Body of pancreas (tissue), 4 donors: ENCODE measurements at places on chromosomes 16 and 17. TPM values are rescaled to one million over a fixed set of nuclear protein-coding genes. Genes with fewer than 3 reads are reported as not detected.

ST6GALNAC2 gene
- total RNA-seq: 6.9 TPM

NUPR1 gene
- total RNA-seq: 32.0 TPM

ZNF205 gene
- total RNA-seq: 14.2 TPM

DNA sequence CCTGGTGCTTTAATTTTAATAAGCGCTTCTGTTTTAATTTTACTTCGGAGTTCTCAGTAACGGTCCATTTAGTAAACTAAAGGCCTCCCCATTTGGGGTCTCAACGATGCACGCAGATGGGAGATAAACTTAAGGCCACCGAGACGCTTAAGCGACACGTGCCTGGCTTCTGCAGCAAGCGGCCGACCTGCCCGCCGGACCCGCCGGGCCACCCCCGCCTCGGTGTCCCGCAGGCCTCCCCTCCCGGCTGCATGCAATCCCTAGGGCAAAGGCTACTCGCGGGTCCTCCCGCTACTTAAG lies 592 bp downstream of the GCSH start:
- DNase-seq: no peak
- H3K27me3 ChIP-seq: no peaks in the 10 kb centered on the region
- H3K27ac ChIP-seq: peak overlapping the region; percentile 62

DNA sequence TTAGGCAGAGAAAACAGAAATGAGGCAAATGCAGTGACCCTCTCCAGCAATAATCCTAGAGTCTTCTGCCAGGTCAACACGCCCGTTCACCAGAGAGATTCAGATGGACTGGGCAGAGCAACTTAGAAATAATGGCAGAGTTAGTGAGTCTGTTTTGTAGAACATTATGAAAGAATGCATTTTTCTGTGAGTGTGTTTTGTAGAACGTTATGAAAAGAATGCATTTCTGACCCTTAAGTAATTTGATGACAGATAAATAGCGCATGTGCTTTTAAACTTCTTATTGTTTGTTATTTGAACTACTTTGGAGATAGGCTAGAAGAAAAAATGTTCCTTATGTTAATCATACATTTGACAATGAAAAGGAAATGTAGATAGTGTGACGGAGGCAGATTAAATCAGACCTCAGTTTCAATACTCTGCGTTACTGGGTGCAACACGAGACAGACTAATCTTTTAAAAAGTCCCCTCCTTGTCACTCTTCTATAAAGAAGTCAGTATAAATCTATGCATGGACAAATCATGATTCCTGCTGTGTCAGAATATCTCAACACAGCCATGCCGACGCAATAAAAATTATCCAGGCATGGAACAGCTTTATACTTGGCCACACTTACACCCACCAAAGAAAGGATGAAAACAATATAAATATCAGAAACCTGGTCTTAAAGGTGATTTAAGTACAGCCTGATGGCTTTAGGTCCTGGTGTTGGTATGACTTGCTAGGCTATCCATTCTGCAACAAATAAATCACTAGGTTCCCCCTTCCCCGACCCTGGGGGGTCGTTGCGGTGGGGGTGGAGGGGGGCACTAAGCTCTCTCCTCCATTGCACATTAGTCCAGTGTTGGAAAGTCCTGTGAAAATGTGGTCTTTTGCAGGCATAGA lies 47.8 kb downstream of the MARCHF10 start:
- no peaks in the 10 kb centered on the region for H3K4me1 ChIP-seq
- H3K4me3 ChIP-seq: no peak overlapping the region
- no peak for DNase-seq
- no peaks in the 10 kb centered on the region for H3K27me3 ChIP-seq
- no peak overlapping the region for H3K27ac ChIP-seq

- peaks cover 34% of the 10 kb centered on the region for H3K4me1 ChIP-seq
- H3K4me3 ChIP-seq: no peak overlapping the region
- no peak for DNase-seq
Measured at GRCh38 chr17:29575511-29576213, 7.2 kb downstream of the TP53I13 start.
